T-cell (primary cell): ENCODE measurements at places on chromosomes 13 and 19.

GRCh38 chr19:35657904-35658700, 8.2 kb upstream of the UPK1A start:
- no peak for DNase-seq

- DNase-seq, result no peak
Measured at GRCh38 chr13:20696073-20696472, 7.4 kb upstream of the IL17D start.

DNA sequence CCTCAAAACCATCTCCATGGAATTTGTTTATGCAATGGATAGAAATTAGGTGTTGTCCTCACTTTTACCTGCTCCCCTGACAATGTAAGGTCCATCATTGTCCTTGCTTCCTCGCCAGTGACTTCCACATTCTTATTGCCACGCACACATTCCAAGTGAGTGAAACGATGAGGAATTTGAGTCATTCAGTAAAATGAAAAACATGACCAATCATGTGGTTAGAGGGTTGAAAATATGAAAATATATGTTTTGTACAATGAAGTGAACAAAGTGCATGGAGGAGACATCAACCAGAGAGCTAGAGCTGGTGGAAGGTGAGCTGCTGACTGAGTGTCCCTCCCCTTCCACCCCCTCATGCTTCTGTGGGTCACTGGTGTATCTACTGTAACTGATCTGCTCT, 91.7 kb downstream of the ATP8A2 start:
- no peak for DNase-seq

GRCh38 chr13:99339736-99340397, 32.7 kb upstream of the GPR183 start:
- peak; percentile 45 for DNase-seq

- DNase-seq, result no peak
Measured at GRCh38 chr13:96499656-96500055, 409.7 kb downstream of the HS6ST3 start.

DNA sequence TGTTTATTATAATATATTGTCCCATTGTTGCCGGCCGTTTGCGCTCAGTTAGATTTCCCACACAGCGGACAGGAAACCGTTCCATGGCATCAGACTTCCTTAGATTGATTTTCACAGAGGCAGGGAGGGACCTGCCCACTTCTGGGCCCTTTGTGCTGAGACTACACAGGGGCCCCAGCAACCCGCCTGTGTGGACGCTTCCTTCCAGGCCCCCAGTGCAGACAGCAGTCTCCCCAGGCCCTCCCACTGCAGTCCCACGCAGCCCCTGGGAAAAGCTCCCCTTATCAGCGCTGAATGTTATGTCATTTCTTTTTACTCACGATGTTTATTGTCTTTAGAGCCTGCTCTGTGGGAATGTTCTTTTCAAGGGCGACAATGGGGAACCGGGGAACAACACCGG, 351.7 kb upstream of the ARGLU1 start:
- no peak for DNase-seq

GRCh38 chr19:57946316-57946715, 1.2 kb downstream of the ZNF256 start:
- DNase-seq, result no peak

- DNase-seq, result no peak
Measured at GRCh38 chr19:33316541-33317264, 14.4 kb upstream of the CEBPA start.

DNA sequence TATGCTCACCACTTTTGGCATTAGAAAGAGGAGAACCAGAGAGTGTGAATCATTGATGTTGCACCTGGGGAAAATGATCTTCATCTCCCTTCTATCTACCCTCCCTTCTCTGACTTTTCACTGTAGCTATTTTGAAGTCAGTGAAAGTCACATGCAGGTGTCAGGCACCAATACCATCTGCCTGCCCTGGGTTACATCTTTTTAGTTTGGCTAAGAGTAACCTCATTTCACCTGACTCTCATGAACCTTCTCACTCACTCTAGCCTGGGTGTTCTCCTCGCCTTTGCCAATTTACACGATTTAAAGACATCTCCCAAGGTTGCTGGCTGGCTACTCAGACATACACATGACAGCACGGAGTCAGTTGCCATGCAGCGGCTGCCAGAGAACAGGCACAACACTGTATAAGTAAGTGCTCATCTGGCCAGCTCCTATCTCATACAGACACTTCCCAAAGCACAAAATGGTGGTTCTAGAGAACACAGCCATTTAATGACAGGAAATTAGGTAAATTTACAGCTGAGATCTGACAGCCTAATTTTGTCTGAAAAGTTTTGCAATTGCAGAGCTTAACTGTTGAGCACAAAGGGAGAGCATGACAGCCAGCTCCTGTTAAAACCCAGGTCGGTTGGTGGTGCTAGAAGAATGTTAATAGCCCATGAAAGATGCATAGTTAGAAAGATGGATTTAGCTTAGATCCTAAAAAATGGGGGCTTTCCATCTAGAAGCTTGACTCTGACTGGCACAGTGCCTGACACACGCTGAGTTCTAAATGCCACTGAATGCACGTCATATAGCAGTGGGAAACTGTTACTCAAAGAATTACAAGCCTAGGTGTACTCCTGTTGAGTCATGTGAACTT, 32.5 kb downstream of the LCP1 start:
- no peak for DNase-seq

GRCh38 chr13:77543711-77544110, 8.2 kb downstream of the SCEL start:
- DNase-seq, result no peak

GRCh38 chr19:46442808-46443450, 14.2 kb upstream of the PNMA8C start:
- no peak for DNase-seq

- DNase-seq, result no peak
Measured at GRCh38 chr13:28342251-28342650, 152.7 kb downstream of the FLT1 start.

GRCh38 chr19:3019211-3019854, 9.7 kb downstream of the TLE2 start:
- no peak for DNase-seq

DNA sequence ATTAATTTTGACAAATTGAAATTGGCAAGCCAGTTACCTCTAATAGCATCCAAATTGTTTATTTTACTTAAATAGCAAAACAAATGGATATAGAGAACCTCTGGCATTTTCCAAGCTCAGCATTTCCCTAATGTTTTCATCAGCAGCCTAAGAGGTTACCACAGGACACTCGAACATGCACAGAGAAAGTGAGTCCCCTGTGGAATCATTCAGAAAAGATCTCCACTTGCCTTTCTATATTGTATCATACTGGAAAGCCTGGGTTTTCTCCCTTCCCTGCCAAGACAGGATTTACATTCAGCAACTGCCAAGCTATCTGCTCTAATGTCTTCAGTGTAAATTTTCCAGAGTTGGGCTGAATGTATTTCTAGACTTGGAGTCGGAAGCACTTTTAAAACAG, 188.9 kb downstream of the KCTD12 start:
- no peak for DNase-seq

DNA sequence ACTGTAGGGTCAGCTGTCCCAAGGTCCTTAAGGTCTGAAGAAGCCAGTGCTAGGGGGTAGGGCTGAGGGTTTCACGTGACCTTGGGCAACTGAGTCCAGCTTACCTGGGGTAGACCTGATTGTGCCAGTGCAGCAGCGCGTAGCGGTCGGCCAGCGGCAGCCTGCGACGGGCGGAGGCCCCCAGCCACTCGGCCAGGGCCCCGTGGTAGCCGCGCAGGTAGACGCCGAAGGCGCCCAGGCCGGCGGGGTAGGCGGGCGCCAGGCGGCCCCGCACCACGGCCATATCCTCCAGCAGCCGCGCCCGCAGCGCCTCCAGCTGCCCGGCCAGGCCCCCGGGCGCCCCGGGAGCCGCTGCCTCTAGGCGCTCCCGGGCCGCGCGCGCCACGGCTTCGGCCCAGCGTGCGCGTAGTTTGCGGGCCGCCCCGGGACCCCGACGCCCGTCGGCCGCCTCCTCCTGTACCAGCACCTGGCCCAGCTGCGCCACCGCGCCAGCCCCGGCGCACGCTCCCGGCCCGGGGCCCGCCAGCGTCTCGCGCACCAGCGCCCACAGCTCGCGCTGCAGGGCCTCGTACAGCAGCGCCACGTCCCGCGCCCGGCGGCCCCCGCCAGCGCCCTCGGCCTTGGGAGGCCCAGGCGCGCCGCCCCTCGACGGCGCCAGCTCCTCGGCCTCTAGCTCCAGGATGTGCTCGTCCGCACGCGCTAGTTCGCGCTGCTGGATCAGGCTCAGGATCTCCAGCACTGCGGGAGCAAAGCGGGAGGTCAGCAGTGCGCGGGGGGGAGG, 10.9 kb downstream of the EXOC3L2 start:
- DNase-seq, result no peak

DNA sequence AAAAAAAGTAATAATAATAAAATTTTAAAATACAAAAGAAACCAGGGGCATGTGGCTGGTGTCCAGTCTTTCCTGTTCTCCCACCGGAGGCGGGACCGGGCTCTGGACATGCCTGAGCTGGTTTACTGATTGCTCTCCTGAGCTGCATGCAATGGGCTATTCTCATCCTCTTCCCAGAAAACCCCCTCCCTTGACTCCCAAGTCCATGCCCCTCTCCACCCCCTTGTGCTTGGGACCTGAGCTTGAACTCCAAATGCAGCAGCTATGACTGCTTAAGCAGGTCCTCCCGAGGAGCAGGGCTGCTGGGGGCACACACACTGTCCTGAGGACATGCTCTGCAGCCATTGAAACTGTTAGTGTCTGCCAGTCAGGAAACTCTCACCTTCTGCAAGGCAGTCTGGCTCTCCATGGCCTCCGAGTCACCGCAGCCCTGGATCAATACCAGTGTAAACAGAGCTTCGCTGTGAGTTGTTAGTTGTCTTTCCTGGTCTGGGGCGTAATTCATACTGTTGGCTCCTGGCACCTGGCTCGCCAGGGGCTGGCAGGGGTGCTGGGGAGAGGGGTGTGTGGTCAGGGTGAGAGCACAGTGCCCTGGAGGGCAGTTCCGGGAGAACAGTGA, 41.6 kb upstream of the CHST8 start:
- DNase-seq, result no peak
